ENCODE measurements at places on chromosomes 4 and X.

DNA sequence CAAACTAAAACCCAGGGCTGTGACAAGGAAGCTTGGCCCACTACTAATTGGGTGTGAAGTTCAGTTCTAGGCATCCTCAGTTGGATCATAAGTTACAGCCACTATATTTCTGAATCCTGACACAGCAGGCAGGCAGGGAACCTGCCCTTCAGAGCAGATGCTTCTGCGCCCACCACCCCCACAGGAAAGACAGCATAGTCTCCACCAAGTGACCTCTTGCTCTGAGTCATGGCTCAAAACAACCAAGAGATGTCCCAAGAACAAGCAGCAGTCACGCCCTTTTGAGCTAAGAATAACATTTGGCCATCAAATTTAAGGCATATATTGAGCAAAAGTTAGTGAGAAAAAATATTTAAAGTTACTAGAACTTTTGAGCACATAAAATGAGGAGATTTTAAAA, 170.7 kb upstream of the SMARCAD1 start:
- no peak for DNase-seq

DNA sequence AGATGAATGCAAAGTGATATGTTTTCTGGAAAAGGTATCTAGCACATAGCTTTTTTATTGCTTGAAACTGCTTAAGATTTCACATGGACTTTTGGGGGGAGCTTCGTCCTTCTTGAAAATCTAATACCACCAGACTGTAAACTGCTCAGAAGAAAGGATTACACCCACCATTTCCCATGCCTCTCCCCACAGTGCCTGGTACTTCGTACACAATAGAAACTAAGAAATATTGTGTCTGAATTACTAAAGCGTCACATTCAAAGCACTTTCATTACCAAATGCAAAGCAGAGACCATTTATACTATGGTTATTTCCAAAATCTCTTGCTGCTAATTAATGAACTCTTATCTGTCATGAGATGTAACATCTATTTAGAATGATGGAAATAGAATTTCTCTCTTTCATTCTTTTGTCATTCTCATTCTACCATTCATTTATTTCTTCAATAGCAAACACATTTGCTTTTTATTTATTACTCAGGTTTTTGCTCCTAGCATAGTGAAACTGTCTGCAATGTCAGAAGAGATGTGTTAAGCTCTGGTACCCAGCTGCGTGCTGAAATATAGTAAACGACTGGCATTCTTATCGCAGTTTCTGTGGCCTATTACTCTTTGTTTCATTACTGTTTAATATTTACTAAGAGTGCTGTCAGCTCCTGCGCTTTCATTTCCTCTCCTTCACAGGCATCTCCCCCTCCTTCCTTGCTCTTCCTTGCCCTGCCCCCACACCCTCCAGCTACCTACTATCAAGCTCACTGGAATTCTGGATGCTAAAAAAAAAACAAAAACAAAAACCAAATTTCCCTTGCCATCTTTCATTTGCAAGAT, 51.4 kb upstream of the RAPGEF2 start:
- DNase-seq = no peak

GRCh38 chr4:109414938-109415337, 18.7 kb upstream of the SEC24B start:
- DNase-seq = no peak

DNA sequence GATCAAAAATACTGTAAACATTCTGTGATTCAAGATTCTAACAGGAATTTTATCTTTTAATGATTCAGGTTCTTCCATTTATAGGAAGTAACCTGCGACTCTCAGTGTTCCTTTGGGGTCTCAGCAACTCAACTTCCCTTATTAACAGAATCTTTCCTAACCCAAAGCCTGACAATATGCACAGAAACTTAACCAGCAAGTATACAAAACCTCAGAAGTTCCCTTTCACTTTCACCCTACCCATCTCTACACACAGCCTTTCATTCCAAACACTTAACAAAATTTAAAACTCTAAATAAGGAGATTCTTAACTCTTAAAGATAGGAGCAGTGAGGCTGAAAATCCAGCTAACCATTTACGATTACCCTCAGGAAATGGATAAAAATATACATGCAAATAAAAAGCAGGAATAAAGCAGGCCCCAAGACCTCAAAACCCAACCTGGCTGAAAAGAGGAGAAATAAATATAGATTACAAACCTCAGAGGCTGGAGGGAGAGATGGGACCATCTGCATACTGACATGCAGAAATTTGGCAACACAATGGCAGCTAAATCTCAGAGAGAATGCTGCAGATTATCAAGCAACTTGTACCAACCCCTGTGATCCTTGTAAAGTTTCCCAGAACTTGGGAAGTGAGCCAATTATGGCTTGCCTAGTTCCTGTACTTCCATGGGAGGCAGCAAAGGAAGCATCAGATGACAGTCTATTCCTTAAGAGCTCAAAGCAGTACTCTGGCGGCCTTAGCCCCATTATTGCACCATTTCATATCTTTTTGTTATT, 101.0 kb downstream of the ATP11C start:
- no peak for DNase-seq

GRCh38 chrX:14027036-14027435, 2.7 kb downstream of the GEMIN8 start:
- no peak for DNase-seq

Data from GOT3 (cell line).